MV-4-11 (cell line): ENCODE measurements at places on chromosomes 13 and 19.

- DNase-seq = no peak
These were observed 37.3 kb downstream of the SOX1 start for GRCh38 chr13:112103961-112104880.

DNA sequence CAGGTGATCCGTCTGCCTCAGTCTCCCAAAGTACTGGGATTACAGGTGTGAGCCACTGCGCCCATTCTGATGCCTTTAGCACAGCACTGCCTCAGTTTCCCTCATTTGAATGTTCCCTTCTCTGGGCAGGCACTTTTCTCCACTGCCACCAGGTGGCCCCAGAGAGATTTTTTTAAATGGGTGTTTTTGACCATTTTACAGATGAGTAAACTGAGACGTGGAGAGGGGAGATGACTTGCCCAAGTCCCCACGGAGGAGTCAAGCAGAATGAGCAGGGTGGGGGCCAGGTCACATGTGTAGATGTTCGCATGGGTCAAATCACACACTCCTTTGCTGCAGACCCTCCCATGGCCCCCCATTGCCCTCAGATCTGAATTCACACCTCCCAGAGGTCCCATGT, 3.2 kb upstream of the PDE4C start:
- no peak for DNase-seq

- no peak for DNase-seq
These were observed 155.2 kb downstream of the ZIC5 start for GRCh38 chr13:99816321-99816720.

GRCh38 chr19:45677351-45678230, 9.6 kb downstream of the GIPR start:
- DNase-seq = peak; percentile 56

DNA sequence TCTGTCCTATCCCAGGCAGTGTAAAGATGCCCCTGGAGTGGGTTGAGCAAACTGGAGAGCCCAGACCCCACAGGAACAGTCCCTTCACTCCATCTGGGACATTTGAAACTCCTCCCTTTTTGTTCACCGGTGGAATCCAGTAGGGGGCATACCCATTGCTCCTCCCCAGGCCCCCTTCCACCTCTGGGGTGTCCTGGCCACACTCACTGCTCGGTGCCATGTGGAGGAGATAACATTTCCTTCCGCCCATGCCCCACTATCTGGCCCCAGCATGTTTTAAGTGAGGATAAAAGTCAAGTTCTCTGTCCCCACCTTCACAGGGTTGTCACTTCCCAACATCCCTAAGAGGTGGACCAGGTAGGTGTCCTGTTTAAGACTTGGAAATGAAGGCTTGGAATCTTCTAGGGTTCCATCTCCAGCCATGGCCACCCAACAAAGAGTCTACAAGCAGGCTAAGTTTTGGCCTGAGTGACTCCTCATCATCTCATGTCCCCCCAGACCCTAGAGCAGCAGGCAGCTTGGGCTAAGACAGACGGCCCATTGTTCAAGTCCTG, 9.3 kb downstream of the ZNF526 start:
- DNase-seq = no peak

DNA sequence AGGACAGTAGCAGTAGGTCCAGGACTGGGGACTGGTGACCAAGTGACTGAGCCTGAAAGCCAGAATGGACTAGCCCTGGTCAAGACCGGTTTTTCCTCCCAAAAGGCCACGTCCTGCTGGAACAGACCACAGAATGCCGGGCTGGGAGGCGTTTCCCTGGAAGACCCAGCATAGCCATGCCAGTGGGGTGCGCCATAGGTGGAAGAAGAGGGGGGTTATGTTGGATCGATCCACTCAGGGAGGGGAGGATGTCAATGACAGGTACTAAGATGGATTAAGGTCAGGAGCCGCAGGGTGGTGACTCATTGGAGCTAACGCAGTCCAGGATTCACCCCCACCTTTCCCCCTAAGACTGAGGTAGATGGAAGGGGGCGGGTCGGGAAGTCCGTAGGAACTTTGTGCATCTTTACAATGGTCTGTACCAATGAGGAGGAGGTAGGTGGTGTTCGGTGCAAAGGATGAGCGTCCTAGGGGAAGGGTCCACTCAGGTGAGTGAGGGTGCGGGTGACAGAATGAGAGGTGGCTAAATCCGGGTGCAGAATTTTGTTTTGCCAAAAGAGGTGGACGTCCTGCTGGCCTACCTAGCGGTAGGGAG, 21.0 kb downstream of the VASP start:
- DNase-seq = no peak

- peak; percentile 99 for DNase-seq
These were observed at the start of gene ATP13A1 for GRCh38 chr19:19663256-19664120. TSS of gene ATP13A1 (minus strand) at chr19:19663676. CDS start at chr19:19663666, 10 bp downstream.

DNA sequence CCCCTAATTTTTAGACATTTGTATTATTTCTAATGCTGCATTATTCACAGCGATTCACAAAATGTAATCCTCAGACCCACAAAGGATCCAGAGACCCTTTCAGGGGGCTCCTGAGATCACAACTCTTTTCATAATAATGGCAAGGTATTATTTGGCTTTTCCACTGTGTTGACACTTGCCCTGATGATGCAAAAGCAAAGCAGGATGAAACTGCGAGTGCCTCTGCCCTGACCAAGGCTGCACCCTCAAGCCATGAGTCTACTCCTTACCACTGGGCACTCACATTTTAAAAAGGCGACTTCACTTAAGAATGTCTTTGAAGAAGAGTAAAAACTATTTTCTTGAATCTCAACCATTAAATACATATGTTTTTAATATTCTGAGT, 11.4 kb downstream of the ELF1 start:
- DNase-seq = no peak

DNA sequence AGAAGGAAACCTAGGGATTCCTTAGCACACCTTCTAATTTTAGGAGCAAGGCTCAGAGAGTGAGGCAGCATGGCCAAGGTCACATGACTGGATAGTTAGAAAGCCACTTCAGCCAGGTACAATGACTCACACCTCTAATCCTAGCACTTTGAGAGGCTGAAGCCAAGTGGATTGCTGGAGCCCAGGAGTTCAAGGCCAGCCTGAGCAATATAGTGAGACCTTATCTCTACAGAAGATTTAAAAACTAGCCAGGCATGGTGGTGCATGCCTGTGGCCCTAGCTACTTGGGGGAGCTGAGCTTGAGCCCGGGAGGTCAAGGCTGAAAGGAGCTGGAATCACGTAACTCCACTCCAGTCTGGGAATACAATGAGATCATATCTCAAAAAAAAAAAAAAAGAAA, 69.2 kb downstream of the TEX26 start:
- DNase-seq = no peak

DNA sequence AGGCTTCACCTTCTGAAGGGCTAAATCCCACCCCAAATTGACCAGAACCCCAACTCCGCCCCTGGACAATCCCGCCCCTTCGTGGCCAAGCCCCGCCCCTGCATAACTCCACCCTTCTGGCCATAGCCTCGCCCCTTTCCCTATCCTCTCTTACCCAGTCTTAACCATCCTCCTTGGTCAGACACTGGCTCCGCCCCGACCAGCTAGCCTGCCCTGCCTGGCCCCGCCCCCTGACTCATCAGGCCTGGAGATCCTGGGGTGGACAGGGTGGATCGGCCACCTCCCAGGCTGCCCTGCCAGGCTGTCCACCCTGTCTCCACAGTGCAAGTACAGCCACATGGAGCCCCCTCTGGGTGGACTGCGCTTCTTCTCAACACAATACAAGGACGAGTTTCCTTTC, 8.0 kb upstream of the ZNF358 start:
- peak; percentile 69 for DNase-seq

- no peak for DNase-seq
These were observed 2.6 kb downstream of the ERVK3-1 start for GRCh38 chr19:58307736-58308135.

GRCh38 chr13:49421391-49421790, 22.5 kb downstream of the CAB39L start:
- DNase-seq = no peak
